ENCODE measurements at places on chromosomes 7 and 10. TPM values are rescaled to one million over a fixed set of nuclear protein-coding genes. Genes with fewer than 3 reads are reported as not detected.

- H3K4me1 ChIP-seq, result no peaks in the 10 kb centered on the region
- H3K36me3 ChIP-seq, result no peaks in the 10 kb centered on the region
- H3K4me3 ChIP-seq, result no peak overlapping the region
- DNase-seq, result no peak
Measured at GRCh38 chr10:54009672-54010071, 791.4 kb downstream of the PCDH15 start.

Gene UPK3BL1
- total RNA-seq, result 7.5 TPM

DNA sequence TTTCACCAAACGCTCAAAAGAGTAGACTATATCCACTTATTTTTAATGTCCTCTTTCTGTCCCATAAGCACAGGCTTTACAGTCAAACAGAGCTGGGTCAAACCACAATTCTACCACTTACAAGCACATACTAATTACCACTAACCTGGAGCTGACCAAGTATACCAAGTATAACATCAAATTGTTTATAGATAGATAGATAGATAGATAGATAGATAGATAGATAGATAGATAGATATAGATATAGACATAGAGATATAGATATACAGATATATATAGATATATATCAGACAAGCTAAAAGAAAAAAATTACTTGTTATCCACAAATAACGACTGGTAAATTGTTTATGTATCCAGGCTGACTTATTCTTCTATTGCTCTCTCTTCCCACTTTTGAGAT is 52.5 kb upstream of the SPOCK2 start:
- no peak for DNase-seq
- H3K36me3 ChIP-seq, result no peaks in the 10 kb centered on the region
- H3K4me3 ChIP-seq, result no peak overlapping the region
- no peaks in the 10 kb centered on the region for H3K27me3 ChIP-seq
- H3K4me1 ChIP-seq, result no peaks in the 10 kb centered on the region
- no peak overlapping the region for H3K27ac ChIP-seq

Gene MOSPD3
- 19.1 TPM for total RNA-seq

- H3K4me1 ChIP-seq, result peaks cover 8% of the 10 kb centered on the region
- peak overlapping the region; percentile 85 for H3K27ac ChIP-seq
- H3K27me3 ChIP-seq, result no peaks in the 10 kb centered on the region
- DNase-seq, result no peak
- no peaks in the 10 kb centered on the region for H3K36me3 ChIP-seq
Measured at GRCh38 chr10:77554996-77555397, 82.6 kb downstream of the KCNMA1 start.

- H3K36me3 ChIP-seq, result no peaks in the 10 kb centered on the region
- no peak for DNase-seq
- no peak overlapping the region for H3K27ac ChIP-seq
- no peak overlapping the region for H3K4me3 ChIP-seq
- no peaks in the 10 kb centered on the region for H3K27me3 ChIP-seq
- no peaks in the 10 kb centered on the region for H3K4me1 ChIP-seq
Measured at GRCh38 chr7:91034459-91035368, 229.5 kb upstream of the FZD1 start.

DNA sequence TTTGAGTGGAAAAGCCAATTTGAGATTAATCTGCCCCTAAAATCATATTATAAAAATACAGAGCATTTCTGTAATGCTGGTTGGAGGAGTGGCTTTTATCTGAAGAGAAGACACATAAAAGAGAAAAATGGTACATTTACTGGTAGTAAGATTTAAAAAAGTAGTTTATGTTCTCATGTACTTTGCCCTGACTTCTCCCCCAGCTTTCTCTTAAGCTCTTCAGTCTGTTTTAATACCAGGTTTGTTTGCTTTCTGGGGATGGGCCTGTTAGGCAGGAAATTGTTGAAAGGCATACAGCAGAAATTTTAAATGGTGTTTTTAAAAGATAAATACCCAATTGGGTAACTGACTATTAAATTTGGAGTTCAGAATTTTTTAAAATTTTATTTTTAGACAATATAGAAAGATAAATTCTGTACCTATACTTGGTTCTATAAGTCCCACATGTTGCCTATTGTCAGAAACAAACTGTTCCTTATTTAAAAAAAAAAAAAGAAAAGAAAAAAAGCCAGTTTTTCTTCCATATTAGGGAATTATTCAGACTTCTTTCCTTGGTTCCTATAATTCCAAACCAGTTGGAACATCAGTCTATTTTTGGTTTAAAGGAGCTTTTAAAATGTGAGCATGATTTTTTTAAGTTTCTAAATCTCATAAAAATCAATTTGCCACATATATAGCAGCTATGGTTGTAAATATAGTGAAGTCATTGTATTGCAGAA is 136.6 kb downstream of the ARID5B start:
- H3K4me3 ChIP-seq, result no peak overlapping the region
- no peak for DNase-seq
- no peaks in the 10 kb centered on the region for H3K27me3 ChIP-seq

GRCh38 chr7:73832806-73833205 is 2.0 kb downstream of the CLDN4 start:
- no peaks in the 10 kb centered on the region for H3K4me1 ChIP-seq
- no peak for DNase-seq
- no peak overlapping the region for H3K27ac ChIP-seq
- peaks cover 2% of the 10 kb centered on the region for H3K27me3 ChIP-seq
- no peaks in the 10 kb centered on the region for H3K36me3 ChIP-seq

Gene FGFBP3
- total RNA-seq, result 1.7 TPM

Gene HKDC1
- not detected for total RNA-seq

Gene TEX47
- not detected for total RNA-seq

Gene RSPH10B
- total RNA-seq, result not detected

Gene C10orf53
- total RNA-seq, result not detected

DNA sequence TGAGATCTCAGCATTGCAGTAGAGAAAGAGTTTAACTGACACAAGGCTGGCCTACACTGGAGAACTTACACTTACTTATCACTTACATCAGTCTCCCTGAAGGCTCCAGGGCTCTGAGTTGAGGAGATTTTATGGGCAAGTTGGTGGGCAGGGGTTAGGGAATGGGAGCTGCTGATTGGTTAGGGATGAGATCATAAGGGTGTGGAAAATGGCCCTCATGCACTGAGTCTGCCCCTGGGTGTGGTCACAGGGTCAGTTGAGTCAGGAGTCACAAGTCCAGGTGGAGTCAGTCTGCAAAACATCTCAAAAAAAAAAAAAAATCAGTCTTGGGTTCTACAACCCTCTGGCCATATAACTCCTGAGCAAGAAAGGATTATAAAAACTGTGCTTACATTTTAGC is 60.5 kb downstream of the PPP1R17 start:
- DNase-seq, result no peak
- H3K36me3 ChIP-seq, result no peaks in the 10 kb centered on the region
- no peak overlapping the region for H3K27ac ChIP-seq
- H3K4me1 ChIP-seq, result no peaks in the 10 kb centered on the region

GRCh38 chr10:30467651-30468338 is 33.8 kb downstream of the MAP3K8 start:
- no peaks in the 10 kb centered on the region for H3K27me3 ChIP-seq
- no peaks in the 10 kb centered on the region for H3K36me3 ChIP-seq
- no peak overlapping the region for H3K4me3 ChIP-seq
- H3K27ac ChIP-seq, result no peak overlapping the region

Gene FBXL15
- total RNA-seq, result 8.7 TPM

Gene UCMA
- not detected for total RNA-seq

- H3K4me3 ChIP-seq, result no peak overlapping the region
- H3K27me3 ChIP-seq, result no peaks in the 10 kb centered on the region
- DNase-seq, result no peak
- no peaks in the 10 kb centered on the region for H3K4me1 ChIP-seq
- no peaks in the 10 kb centered on the region for H3K36me3 ChIP-seq
Measured at GRCh38 chr7:130493275-130493873, 1.5 kb downstream of the MEST start.

GRCh38 chr10:128481152-128481840 is 355.1 kb upstream of the MKI67 start:
- H3K27ac ChIP-seq, result no peak overlapping the region
- no peaks in the 10 kb centered on the region for H3K27me3 ChIP-seq
- H3K36me3 ChIP-seq, result no peaks in the 10 kb centered on the region
- DNase-seq, result peak; percentile 62
- no peak overlapping the region for H3K4me3 ChIP-seq
- H3K4me1 ChIP-seq, result no peaks in the 10 kb centered on the region

Data from aorta (tissue), 5 donors.